ENCODE measurements at places on chromosomes 1 and 21.

- DNase-seq: no peak
Measured at GRCh38 chr1:197862671-197863070, 39.8 kb upstream of the C1orf53 start.

- no peak for DNase-seq
Measured at GRCh38 chr1:149945206-149945605, 8.5 kb upstream of the MTMR11 start.

DNA sequence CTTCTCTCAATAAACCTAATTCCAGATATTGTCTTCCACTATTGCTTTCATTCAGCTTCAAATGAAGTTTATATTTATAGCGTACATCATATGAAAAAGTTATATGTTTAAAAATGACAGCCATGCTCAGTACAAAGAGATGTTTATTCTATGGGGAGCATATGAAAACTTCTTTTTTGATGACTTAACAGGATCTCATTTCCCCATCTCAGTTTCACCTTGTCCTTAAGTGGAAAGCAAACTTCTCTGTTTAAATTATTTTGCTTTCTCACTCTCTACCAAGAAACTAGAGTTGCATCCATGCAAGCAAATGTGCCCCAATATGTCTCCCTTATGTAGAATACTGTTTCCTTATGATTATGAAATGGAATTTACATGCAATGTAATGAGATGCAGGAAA lies 799.5 kb upstream of the RGS18 start:
- DNase-seq: no peak

DNA sequence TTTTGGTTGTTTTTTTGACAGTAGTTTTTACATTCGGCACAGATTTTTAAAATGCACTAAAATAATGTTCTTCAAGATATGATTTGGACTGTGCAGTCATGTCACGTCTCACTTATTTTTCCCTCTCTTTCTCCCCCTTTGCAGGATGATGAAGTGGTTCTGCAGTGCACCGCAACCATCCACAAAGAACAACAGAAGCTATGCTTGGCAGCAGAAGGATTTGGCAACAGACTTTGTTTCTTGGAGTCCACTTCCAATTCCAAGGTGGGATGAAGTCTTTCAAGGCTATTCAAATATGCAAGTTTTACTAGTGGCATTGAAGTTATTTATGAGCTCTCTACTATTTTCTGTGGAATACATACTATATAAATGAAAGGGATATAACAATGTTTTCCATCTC lies 228.4 kb downstream of the RYR2 start:
- DNase-seq: no peak

DNA sequence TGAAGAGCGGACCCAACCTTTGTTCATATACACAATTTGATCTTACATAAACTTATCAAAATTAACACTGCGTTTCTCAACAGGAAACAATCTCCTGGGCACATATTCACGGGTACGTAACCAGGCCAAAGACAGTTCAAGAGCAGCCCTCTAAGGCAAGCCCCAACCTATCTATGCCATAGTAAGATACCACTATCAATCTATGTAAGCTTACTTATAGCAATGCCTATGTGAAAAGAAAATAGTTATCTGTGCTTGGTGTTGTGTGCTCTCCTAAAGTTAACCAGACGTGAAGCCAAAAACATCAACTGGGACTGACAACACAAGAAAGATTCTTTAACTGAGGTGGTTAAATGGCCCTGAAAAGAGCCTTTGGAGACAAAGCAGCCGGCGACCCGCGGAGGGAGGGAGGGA lies 49.4 kb upstream of the BOLA1 start:
- no peak for DNase-seq

DNA sequence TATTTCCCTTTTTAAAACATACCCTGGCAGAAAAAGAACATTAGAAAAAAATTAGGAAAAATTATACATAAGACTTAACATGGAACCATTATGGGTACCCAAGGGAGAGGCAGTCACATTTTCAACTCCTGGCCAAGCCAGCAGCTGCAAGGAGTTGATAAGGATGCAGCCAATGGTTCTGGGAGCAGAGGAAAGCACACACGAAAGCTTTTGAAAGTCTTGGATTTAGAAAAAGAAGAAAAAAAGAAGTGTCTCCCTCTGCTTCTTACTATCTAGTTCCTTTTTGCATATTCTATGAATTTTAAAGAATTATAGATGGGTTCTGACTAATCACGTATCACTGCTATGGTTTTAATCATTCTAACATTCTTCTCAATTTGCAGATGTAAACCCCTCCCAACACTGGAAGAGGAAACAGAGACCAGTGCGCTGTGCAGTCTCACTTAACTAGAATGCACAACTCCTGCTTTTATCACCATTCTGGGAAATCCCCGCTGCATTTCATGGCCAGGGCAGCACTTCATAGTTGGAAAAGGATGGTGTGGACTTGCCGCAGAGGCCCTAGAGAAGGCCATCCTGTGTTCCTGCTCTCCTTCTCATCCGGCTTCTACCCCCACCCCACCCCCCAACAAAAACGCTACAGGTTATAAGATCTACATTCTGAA lies 2.7 kb upstream of the CD58 start:
- no peak for DNase-seq

DNA sequence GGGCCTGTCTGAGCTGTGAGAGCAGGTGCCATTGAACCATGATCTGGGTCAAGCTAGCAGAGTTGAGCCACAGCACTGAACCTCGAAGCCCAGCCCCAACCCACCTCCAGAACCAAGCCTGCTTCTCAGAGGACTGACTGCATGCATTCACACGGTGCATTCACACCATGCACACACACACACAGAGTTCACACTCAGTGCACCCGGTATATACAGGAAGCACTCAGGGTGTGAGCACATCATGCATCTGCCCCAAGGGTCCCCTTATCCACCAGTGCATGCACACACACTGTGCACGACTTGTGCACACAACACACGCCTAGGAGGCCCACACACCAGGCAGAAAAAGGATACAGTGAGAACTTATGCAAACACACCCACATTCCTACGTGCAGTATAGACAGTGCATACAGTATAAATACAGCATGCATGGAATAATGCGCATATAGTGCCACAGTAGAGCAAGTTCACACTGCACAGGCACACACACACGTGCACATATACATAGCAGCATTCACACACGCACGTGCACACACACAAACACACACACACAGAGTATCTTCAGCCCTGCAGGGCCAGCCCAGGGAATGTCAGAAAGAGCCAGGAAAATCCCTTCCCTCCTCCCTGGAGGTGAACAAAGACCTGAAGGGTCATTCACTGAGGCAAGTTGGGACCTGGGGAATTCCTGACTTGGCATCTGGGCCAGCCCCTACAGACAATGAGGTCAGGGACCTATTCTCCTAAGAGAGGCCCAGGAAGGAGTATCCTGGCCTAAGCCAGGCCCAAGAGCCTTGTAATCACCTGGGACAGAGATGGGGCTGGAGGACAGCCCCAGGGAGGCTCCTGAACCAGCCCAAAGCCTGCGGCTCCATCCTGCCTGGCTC lies 42.1 kb downstream of the CAMK2N1 start:
- no peak for DNase-seq

- DNase-seq: no peak
Measured at GRCh38 chr1:232548691-232549090, 81.2 kb downstream of the SIPA1L2 start.

DNA sequence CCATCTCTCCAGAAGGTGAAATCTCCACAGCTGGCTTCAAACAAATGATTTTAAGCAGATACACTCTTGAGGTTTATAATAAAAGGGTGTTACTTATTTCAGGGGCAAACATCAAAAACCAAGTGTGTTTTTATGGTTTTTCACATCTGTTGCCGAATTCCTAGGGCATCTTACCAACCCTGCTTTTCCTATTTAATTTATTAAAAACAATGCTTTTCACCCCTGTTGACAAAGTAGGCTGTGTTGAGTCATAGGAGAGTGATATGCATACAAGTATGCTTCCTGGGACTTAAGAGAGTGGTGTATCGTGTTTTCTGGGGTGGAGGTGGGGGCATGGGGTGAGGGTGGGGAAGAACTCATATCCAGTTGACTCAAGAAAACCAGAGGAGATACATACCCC lies 29.3 kb upstream of the IL20 start:
- no peak for DNase-seq

- no peak for DNase-seq
Measured at GRCh38 chr1:208131621-208132286, 112.4 kb downstream of the PLXNA2 start.

GRCh38 chr1:200374569-200375295 lies 35.1 kb downstream of the ZNF281 start:
- DNase-seq: no peak

GRCh38 chr1:30760596-30761324 lies 3.2 kb upstream of the LAPTM5 start:
- DNase-seq: no peak

- no peak for DNase-seq
Measured at GRCh38 chr1:178684542-178685000, 40.5 kb upstream of the RALGPS2 start.

DNA sequence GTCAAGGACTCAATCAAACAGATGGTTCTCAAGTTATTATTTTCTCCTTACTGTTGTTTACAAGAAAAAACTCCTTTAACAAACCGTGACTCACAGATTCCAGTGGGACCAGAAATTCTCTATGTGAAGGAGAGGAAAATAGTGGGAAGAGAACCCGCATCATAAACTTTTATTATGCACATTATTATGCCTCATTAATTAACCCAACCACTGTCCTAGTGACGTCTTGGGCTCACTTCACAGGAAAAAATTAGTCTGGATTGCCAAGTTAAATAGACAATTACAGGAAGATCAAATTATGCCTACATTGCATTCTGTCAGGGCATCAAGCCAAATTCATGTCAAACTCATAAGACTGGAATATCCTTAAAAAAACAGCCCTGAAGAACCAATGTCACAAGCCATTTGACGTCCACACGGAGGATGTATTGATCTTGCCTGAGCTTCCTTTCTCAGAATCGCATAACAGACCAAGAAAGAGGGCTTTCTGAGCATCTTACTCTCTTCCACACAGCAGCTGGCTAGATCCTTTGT lies 347.8 kb downstream of the DUSP10 start:
- DNase-seq: no peak

DNA sequence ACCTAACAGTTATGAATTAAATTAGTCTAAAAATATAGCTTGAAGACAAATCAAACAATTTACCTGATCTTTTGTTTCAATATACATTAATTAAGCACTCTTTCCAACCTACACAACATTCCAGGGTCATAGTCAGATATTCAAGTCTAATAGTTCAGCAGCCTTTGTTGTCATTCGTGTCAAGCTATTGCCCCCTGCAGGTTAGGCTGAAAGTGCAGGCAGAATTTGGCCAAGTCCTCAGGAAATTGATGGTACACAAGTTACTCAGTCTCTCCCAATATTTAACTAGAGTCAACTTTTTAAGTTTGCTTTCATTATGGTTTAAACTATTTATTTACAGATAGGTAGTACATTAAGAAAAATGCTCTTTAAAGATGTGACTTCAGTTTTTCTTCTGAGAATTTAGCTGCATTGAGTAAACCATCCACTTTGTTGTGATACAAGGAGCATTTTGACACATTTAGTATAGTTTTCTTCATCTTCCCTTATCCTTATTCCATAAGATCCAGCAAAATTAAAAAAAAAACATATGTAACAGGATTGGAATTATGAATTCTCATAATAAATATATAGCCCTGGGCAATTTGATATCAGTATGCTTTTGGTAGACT lies 130.3 kb upstream of the DPYD start:
- peak; percentile 65 for DNase-seq

DNA sequence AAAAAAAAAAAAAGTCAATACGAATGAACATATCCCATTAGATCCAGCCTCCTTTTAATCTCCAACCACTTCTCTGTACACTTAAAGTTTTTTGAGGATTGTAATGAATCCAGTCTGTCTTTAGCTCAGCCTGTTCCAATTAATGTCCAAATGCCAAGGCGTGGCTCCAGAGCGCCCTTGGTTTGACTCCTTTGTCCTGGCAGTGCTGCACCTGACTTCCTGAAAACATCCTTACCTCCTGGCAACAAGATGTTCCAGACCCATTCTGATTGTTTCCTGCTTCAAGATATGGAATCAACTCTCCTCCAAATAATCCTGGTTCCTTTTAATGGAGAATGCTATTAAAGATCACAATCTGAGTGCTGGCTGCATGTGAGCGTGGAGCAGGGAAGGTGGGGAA lies 74.1 kb upstream of the FAM20B start:
- DNase-seq: no peak

- DNase-seq: peak; percentile 16
Measured at GRCh38 chr1:246117066-246117791, 389.9 kb downstream of the SMYD3 start.

DNA sequence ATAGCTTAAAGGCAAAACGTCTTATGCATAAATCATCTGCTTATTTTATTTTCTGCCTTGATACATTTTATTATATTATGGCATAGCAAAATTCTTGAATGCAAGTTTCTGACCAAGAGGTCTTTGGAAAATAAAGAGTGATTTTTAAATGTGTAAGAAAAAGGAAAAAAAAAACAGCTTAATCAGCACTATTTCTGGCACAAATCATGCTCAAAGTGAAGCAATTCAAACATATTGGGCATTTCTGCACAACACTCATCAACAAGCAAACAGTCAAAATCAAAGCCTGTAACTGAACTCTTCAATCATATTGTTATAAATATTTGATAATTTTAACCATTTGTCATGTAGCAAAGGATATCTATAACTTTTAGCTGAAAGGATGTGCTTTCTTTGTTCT lies 250.9 kb downstream of the PTPRC start:
- DNase-seq: no peak

- DNase-seq: no peak
Measured at GRCh38 chr1:210260096-210260495, 27.5 kb downstream of the SERTAD4 start.

- no peak for DNase-seq
Measured at GRCh38 chr1:87151500-87152421, 176.9 kb upstream of the LMO4 start.

- no peak for DNase-seq
Measured at GRCh38 chr1:214946615-214947014, 135.9 kb upstream of the KCNK2 start.

- no peak for DNase-seq
Measured at GRCh38 chr21:41817228-41817627, 50.4 kb upstream of the RIPK4 start.

DNA sequence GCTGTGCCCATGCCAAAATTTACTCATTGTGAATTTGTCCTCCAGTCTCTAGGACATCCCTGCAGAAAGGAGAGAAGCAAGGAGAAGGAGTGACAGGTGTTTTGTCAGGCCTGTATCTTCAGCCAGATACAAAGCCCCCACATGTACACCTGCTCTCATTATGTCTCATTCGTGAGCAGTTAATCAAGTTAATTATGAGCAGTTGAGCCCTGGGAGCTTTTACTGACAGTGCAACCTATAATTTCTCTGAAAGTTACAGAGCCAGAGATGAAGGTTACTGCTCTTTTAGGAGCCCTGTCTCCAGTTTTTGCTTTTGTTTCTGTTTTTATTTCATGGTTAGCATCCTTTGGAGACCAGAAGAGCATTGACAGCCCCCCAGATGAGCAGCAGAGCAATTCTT lies 5.0 kb upstream of the ILDR2 start:
- no peak for DNase-seq

GRCh38 chr1:180123463-180123936 lies 31.2 kb upstream of the QSOX1 start:
- no peak for DNase-seq

GRCh38 chr1:108611984-108612383 lies 48.9 kb downstream of the HENMT1 start:
- DNase-seq: no peak

GRCh38 chr1:100861379-100861778 lies 33.3 kb downstream of the EXTL2 start:
- no peak for DNase-seq

Measured in activated CD4-positive, alpha-beta T cell treated with anti-CD3 and anti-CD28 coated beads, Interleukin-2, amount 50 U/mL, for 4 hours (primary cell).